HT-29 (cell line): ENCODE measurements at places on chromosomes 11 and 22.
A peak's percentile ranks its signal among the peaks of the same experiment; 100 is the strongest.

- DNase-seq: no peak
Measured at GRCh38 chr11:98053851-98054250, 966.9 kb upstream of the CNTN5 start.

GRCh38 chr22:19764636-19765476 lies 4.3 kb downstream of the TBX1 start:
- DNase-seq: no peak

DNA sequence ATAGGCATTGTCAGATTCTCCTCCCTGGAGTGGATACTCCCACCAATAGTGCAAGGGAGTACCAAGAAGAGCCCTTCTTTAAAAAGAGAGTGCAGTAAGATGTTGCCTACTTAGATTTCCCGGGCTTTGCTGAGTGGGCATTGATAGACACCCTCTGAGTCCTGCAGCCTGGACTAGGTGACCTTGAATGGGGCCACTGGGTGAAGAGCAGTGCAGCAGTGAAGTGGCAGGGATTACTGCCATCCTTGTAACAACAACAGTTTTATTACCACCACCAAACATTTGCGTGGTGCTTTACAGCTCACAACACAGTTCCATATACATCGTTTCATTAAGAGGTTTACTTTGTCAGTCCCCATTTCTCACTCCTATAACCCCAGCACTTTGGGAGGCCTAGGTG lies 59.4 kb downstream of the MICAL2 start:
- no peak for DNase-seq

DNA sequence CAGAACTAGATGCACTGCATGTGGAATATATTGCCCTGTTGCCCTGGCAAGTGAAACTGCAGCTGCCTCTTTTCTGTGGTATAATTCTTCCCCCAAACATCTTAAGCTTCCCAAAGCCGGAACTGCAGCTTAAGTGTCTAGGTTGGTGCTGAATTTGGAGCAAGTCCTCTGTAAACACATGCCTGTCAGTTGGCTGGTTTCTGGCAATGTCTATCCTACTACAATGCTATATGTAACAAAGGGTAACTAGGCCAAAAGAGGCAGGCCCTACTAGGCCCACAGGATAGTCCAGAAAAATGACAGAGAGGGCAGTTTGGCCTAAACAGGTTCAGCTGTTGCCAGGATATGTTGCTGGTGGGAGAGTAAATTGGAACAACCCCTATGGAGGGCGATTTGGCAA lies 27.9 kb downstream of the ASCC2 start:
- no peak for DNase-seq

DNA sequence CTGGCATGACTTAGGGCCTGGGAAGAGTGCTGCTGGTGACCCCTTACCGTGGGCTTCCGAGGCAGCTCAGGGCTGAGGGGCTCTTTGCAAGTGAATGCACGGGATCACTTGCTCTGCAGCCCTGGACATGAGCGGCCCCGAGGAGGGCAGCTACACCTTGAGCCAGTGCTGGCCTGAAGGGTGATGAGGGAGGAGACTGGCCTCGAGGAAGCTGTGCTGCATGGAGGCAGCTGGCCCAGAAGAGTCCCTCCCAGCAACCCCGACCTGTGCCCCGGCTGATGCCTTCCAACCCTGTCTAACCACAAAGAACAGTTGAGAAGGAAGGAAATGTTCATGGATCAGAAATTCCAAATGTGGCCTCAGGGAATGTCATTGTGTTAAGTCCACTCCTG lies 45.2 kb downstream of the TBX1 start:
- DNase-seq: peak; percentile 10

DNA sequence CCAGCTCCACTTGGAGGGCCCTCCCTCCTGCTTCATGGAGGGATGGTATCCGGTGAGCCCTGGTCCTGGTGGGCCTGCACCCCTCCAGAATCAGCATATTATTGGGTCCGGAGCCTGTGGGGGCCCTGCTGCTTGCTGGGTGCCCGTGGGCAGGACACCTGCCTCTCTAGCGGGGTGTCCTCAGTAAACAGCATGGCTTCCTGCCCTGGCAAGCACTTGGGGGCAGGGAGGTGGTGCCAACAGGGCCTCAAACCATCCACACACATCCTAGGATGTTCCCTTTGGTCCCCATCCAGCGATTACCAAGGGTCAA lies 108.3 kb downstream of the CTTN start:
- no peak for DNase-seq

DNA sequence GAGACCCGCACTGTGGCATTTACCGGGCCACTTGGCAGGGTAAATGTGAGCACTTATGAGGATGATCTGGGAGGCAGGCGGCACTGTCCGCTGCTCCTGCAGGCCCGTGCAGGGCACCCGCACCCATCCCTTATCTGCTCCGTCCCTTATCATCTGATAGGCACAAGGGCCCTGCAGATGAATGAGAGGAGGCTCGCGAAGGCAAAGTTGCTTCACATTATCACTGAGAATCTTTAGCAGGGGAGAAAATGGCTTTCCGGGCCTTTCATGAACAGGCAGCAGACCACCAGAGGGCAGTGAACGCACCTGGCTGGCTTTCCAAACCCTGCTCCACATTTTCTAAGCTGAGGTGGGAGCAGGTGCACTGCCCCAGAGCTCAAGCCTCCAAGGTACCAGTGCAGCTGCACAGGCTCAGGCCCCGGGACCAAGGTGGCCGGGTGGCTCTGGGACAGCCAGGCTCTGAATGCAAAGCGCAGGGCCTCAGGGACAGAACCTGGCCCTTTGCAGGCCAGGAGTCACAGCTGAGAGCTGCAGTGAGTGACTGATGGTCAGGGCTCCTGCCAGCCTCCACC lies 165.6 kb downstream of the SHANK2 start:
- DNase-seq: peak; percentile 72

- DNase-seq: no peak
Measured at GRCh38 chr22:33492210-33492651, 428.0 kb downstream of the LARGE1 start.

- DNase-seq: no peak
Measured at GRCh38 chr22:40718250-40719204, 39.2 kb downstream of the MCHR1 start.

GRCh38 chr11:18172666-18173065 lies at the start of gene MRGPRX4:
MRGPRX4 (plus strand) TSS chr11:18172837; CDS start chr11:18173257, 420 bp downstream.
- no peak for DNase-seq

- no peak for DNase-seq
Measured at GRCh38 chr11:103552086-103552485, 442.9 kb downstream of the DYNC2H1 start.

DNA sequence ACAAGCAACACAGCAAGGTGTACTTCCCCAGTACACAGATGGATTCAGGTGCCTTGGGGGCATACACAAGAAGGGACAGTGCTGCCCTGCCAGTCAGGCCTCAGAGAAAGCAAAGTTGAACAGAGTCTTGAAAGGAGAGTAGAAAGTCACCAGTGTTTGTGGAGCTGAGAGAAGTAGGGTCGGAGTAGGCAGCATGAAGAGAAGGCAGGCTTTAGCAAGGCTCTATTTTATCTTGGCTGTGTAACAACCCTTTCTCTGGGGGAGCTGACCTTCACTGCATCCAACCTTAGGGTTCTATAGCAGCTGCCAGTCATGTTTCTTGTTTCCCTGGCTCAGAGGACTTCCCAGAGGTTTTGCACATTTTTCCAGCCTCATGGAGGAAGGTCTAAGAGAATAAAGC lies 77.4 kb upstream of the BLID start:
- DNase-seq: no peak

DNA sequence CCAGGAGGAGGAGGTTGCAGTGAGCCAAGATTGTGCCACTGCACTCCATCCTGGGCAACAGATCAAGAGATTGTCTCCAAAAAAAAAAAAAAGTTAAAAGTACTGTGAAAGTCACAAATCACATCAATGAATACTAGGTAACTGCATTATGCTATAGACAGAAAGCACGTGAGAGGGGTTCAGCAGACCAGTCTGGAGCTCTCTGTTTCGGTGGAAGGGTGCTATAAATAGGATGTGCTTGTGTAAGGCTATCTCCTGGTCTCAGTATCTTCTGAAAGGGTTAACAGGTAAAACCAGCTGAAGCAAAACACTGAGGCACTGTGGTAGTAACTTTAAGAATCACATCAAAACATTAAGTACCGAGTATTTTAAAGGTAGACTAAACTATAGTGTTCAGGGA lies 43.4 kb downstream of the EIF4ENIF1 start:
- no peak for DNase-seq

DNA sequence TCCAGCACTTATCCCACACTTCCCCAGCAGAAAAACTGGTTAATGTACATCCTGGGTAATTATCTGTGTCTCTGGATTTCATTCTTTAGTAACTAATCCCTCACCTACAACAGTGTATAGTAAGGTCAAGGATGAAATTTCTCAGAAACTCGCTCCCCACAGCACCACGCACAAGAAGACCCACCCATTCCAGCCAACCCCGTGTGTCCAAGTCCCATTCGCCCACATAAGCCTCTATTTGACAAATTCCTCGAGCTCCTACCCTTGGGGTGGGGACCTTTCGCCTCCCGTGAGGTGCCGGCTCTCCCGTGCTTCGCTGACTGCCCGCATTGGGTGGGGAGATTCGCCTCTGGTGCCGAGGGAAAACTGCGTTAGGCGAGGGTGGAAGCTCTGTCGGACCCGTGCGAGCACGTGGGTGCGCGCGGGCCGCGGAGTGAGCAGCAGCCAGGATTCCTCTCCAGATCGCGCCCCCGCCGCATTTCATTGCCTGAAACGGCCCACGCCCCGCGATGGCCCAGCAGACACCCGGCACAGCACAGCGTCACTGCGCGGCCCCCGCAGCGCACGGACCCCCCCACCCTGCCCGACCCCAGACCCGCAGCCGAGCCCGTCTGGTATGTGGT lies 866 bp downstream of the EXPH5 start:
- peak; percentile 61 for DNase-seq
